ENCODE measurements at places on chromosomes 6 and 20.

DNA sequence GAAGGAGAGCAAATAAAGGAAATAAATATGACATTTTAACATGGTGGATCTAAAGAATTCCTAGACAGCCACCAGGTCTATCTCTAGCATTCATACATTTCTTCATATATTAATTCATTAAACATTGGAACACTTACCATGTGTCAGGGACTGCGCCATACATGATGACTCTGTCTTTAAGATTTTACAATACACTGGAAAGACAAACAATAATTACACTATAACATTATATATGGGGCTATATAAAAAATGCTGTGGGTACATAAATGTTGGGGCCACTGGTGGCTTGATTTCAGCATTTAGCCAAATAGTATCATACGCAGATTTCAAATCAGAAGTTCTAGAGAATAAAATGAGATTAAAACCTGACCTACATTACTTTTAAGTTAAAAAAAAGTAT, 33.3 kb upstream of the PKIB start:
- no peak for DNase-seq

- no peak for DNase-seq
These were observed 51.2 kb upstream of the UBR2 start for GRCh38 chr6:42512579-42512978.

DNA sequence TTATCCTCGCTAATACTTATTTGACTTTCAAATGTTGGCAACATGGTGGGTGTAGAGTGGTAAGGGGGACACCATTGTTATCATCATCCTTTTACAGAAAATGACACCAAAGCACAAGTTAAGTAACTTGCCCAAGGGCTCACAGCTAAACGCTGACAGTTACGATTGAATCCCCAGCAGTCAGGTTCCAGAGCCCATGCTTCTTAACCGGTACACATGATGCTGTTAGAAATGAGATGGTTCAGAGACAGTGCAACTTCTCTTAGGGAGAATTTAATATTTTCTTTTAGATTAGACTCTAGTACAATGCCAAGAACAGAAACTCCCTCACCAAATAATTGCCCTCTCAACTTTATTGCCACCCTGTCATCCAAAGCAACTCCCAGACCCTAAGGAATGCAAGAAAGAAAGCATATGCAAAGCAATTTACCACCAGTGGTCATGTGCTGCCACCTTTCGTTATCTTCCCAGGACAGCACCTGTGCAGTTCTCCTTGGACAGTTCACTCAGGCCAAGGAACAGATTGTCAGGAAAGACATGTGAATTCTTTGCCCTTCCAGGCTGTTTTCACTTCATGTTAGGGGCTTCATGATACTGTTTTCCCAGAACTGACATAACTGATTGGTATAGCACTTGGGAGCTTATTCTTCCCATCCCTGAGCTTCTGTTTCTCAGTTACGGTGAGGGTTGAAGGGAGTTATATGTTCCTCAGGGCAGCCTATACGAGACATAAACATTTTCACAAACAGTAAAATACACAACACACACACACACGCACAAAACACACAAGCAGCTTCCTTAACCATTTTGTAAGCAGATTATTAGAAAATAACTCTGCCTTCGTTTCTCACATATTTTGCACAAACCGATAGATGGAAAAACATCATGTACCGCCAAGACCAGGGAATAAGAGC, 5.1 kb downstream of the HLA-DMA start:
- no peak for DNase-seq

DNA sequence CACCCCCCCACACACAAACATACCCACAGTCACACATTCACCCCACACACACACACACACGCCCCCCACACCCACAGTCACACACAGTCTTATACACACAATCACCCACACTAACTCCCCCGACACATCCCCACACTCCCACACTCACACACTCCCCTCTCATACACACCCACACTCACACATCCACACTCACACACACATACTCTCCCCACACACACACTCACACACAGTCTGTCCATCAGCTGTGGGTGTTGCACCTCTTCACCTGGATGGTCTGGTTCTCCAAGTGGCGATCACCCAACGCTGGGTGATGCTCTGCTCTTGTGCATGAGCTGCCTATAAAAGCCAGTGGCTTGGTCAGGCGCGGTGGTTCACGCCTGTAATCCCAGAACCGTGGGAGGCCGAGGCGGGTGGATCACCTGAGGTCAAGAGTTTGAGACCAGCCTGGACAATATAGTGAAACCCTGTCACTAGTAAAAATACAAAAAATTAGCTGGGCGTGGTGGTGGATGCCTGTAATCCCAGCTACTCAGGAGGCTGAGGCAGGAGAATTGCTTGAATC, 158.9 kb downstream of the SMOC2 start:
- no peak for DNase-seq

DNA sequence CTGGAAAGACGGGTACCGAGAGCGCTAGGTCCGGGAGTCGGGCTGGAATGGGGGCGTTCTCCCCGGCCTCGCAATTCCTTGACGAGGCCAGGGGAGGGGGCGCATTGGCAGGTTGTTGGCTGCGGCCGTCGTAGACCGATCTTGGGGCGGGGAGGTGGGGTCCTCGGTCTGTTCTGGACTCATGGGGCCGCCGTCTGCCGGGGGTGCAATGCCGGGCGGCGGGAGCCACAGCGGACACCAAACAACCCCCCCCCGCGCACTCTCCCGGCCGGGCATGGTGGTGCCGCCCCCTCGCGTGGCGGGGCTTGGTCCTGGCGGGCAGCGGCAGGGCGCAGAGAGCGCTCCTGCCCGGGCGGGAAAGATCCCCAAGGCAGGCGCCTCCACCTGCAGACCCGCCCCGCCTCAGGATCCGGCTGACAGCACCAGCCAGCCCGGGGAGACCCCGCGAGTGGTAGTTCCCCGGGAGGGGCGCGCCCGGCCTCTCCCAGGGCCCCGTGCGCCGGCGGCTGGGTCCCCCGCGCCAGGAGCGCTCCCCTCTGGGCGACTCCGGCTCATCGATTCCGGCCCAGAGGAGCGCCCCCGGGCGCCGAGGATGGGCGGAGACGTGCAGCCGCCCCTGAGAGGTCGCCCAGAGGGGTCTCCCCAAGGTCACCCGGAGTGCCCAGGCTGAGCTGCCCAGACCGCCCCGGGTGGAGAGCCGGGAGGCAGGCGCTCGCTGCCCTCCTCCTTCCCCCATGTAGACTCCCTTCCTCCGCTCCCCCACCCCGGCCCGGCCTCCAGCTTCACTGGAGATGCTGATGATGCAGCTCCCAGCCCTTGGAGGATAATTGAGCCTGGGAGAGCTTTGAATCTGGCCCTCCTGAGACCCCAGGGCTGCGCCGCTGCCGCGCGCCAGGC, 709 bp downstream of the PPP1R16B start:
- DNase-seq: peak; percentile 48

GRCh38 chr20:46087161-46087560, 2.6 kb downstream of the NCOA5 start:
- DNase-seq: no peak

- DNase-seq: no peak
These were observed 32.6 kb upstream of the TULP4 start for GRCh38 chr6:158279615-158280014.

DNA sequence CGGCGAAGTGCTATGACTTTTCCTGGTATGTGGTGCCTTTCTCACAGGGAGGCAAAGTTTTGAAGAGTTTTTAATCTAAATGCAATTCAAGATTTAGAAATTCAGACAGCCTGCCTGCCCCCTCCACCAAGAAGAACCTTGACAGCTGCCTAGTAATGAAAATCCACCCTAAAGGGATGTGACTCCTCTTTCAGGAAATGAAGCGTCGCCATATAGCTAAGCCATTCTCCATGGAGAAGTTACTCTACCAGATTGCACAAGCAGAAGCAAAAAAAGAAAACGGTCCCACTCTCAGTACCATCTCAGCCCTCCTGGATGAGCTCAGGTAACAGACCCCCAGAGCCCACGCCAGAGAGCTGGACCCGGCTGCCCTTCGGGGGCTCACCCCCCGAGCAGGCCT, 150.1 kb downstream of the DTNBP1 start:
- no peak for DNase-seq

DNA sequence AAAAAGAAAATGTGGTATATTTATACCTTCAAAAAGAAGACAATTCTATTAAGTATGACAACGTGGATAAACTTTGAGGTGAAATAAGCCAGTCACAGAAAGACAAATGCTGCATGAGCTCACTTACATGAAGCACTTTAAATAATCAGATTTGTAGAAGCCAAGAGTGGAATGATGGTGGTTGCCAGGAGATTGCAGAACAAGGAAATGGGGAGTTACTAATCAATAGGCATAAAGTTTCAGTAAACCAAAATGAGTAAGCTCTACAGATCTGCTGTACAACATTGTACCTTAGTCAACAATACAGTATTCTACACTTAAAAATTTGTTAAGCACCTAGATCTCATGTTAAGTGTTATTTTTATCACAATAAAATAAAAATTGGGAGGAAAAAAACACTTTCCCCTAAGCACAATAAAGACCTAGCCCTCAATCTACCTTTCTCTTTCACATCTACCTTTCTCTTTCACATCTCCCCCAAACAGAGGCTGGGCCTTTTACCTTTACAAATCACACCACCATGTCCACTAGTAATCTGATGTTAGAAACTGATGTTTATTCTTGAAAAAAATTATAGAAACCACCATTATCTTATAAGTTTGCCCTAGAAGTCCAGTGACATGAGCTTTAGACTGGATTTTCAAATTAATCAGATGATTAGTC, 73.9 kb downstream of the PKIB start:
- DNase-seq: no peak

DNA sequence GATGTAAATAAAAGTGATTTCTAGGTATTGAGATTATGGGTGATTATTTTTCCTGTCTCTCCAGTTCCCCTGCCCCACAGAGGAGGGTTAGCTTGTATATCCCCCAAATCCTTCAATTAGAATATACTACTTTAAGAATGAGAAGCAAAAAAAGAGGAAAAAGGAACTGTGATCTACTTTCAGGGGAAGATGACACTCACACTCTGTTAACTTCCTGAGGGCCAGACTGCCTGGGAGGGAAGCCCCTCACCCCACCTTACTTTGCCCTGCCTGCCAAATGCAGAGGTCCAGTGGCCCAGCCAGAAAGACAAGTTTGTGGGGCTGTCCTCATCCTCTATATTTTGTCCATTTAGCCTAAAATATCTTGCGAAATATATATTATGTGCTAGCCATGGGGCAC, 9.2 kb upstream of the LY86 start:
- DNase-seq: no peak

GRCh38 chr20:57089699-57090144, 176.7 kb downstream of the BMP7 start:
- peak; percentile 76 for DNase-seq

- DNase-seq: no peak
These were observed 3.1 kb downstream of the NTSR1 start for GRCh38 chr20:62711703-62712101.

- no peak for DNase-seq
These were observed 41.5 kb upstream of the ZNF337 start for GRCh38 chr20:25738198-25738597.

DNA sequence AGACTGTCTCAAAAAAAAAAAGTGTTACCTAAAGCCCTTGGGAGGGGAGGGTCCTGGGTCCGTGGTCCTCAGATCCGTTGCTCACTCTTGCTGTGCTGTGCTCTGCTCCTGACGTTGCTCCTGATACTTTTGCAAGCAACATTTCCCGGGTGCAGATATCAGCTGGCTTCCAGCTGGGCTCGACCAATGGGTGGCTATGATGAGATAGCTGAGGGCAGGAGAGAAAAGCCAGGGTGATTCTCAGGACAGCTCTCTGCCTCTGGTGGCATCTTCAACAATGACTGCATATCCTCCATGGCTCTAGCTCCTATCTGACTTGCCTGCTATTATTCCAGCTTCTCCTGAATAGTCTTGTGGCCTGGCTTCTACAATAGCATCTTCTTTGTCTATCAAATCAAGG, 134.5 kb downstream of the RPS12 start:
- no peak for DNase-seq

DNA sequence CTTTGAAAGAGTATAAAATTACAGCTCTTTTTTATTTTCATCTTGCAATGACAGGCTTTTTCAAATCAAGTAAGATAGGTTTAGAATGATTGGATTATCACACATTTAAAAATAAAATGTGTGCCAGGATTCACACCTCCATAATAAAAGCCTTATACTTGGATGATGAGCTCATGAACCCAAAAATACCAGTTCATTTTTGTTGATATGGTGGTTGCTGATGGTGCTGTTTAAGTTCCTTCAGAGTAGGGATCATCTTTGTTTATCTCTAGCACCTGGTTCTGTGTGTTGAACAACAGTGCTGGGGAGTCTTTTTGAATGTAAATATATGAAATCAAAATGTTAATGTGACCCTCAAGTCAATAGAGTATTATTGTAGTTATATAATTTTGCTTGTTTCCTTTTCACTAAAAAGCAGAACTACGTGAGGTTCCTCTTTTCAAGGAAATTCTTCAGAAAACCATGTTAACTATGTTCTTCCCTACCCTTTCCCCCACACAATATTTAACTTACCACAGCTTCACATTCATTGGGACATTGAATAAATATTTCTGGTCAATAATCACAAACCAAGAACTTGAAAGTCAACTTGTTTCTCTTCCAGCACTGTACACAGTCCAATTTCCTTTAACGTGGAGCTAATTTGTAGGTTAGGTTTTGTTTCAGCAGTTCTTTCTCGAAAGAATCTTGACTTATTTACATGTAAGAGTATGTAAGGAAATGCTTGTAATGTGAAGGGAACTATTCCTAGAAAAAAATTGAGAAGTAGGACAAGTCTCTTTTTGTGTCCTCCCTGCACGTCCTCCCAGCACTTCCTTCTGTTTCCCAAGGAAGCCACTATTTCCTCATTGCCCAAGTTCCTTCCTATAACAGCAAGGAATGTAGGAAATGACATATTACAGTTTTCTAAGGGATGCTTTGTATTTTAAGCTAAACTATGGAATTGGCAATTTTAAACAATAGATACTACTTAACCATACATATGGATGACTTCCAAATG, 945.9 kb upstream of the CITED2 start:
- DNase-seq: no peak

GRCh38 chr20:62309198-62309944, 6.6 kb downstream of the ADRM1 start:
- no peak for DNase-seq

DNA sequence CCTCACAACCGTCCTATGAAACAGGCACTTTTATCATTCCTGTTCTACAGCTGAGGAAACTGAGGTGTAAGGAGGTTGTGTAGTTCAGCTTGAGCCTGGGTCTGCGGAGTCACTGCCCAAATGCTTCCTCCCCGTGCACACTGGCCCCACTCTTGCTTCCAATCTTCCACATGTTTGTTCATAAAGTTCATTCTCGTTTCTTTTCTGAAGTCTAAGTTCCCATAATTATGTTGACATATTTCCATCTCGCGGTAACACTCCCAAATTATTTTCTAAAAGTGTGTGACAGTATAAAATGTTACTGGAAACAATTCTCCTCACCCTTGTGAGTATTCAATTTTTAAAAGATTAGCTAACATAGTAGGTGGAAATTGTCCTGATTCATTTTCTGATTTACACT, 106.9 kb downstream of the SLC22A3 start:
- no peak for DNase-seq

Measured in activated CD4-positive, alpha-beta T cell treated with anti-CD3 and anti-CD28 coated beads, Interleukin-2, amount 50 U/mL, for 48 hours (primary cell).